ENCODE measurements at places on chromosomes 12 and 14.
A peak's percentile ranks its signal among the peaks of the same experiment; 100 is the strongest.

DNA sequence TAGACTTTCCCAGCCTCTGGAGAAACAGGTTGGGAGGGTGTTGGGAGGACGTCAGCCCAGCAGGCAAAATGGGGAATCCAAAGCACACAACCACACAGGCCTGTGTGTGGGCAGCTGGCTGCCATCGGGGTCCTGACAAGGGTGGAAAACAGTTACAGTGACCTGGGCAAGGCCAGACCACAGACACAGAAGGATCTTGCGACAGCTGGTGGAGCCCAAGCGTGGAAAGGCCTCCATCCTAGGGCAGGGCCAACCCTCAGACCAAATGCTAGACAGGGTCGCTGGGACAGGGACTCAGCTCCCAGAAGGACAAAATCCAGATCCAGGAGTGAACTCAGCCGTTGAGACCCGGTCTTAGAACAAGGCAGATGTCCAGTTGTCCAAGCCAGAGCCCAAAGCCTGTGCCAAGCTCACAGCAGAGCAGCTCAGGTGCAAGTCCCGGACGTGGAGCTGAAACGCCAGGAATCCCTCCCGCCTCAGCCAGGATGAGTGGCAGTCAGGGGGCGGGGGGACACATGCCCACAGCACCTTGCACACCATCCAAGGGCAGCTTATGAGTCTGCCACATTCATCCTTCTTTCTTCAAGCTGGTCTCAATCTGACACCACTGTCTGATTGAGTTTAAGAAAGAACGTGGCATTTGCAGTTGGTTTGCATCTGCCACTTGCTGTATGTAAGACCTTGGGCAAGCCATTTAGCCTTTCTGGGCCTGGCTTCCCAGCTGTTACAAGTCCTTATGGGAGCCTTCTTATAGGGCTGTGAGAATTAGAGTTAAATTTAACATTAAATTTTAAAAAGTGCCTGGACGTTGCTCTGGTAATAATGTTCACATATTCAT is 37.6 kb downstream of the DEGS2 start:
- DNase-seq = no peak

DNA sequence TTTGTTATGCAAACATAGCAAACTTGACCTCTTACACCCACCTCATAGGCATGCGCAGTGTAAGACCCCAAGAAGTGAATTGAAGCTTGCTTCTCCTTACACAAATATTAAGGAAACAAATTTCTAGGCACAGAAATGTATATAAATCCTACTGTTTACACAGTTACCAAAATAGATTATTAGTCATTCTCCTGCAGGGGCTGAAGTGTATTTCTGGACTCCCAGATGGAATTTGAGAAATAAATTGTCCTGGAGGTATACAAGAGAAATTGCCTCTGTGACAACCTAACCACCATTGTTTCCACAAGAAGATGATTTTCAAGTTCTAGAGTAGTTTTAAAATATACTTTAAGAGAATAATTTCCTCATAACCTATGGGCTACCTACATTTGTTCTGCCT is 656.0 kb upstream of the MDGA2 start:
- no peak for DNase-seq

GRCh38 chr12:116552773-116553373 is 6.3 kb upstream of the MAP1LC3B2 start:
- no peak for DNase-seq

DNA sequence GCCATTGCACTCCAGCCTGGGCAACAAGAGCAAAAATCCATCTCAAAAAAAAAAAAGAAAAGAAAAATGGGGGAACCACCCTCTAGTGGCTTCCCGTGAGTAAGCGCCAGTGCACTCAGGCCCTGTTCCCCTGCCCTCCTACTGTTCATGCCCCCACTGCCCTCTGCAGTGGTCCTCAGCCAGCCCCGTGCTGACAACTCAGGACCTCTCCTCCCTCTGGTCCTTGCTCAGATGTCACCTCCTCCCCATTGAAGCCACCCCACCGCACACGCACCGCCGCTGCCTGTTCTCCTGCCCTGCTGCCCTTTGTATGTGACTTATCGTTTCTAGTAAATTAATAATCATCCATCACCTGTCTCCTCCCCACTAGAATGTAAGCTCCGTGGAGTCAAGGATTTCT is 58.8 kb upstream of the DYNC1H1 start:
- DNase-seq = no peak

GRCh38 chr14:22007784-22008412 is 334.3 kb upstream of the OR4E1 start:
- peak; percentile 5 for DNase-seq

GRCh38 chr12:40194846-40195245 is 30.0 kb upstream of the LRRK2 start:
- DNase-seq = no peak

GRCh38 chr12:88868050-88868449 is 287.8 kb upstream of the KITLG start:
- DNase-seq = no peak

DNA sequence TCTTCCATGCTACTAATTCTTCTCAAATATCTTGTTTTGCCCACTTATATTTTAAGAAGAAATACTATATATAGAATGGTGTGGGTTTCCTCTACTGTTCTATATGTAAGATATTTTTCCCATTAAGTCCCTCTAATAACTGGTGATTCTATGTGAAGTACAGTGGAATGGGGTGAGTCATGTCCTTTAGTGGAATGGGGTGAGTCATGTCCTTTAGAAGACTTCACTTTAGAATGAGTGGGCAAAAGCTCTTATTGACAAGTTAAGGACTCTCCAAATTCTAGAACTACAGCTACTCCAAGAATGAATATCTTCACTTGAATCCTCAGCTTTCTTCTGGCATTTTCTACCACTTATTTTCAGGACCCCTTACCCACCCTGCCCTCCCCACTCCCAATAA is 349.9 kb downstream of the ETNK1 start:
- DNase-seq = no peak

- no peak for DNase-seq
These were observed 74.4 kb downstream of the DUSP16 start for GRCh38 chr12:12488296-12488695.

DNA sequence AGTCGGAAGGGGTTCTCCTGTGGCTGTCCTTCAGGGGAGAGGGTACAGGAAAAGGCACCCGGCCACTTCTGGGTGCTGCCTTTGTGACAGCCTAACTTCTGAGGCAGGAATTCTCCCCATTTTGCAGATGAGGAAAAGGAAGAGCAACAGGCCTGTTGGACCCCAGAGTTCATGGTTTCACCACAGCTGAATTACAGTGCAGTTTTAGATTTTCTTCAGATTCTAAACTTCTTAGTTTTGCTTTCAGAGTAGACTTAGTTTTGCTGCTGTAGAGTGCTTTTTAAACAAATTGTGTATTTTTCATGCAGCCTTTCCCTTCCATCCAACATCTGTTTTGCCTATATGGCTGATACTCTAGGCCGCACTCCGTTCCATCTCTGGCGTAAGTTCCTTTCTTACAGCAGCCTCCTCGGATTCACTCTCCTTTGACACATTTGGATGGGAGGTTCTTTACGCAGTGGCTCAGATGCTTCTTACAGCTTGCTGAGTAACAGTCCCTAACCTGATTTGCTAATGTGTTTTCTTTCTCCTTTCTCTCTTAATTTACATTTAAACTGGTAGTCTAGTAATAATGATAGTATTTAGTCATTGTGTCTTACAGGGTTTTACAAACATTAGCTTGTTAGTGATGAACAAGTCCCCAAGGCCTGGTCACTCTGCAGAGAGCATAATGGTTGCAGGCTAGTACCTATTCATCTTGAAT is 7.8 kb downstream of the TRAF3 start:
- DNase-seq = no peak

DNA sequence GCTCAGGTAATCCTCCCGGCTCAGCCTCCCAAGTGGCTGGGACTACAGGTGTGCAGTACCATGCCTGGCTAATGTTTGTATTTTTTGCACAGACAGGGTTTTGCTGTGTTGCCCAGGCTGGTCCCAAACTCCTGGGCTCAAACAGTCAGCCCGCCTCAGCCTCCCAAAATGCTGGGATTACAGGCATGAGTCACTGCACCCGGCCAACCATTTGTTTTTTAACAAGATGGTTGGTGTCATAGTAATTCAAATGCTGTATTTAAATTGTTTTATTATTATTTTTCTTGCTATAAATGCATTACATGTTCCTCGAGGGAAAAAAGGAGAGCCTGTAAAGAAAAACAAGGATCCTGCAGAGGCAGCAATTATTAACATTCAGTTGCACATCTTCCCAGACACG is 83.9 kb downstream of the EP400 start:
- no peak for DNase-seq

GRCh38 chr14:106268013-106268727 is 741.8 kb downstream of the TMEM121 start:
- peak; percentile 70 for DNase-seq

- no peak for DNase-seq
These were observed 320.6 kb downstream of the KCNC2 start for GRCh38 chr12:74889073-74889472.

DNA sequence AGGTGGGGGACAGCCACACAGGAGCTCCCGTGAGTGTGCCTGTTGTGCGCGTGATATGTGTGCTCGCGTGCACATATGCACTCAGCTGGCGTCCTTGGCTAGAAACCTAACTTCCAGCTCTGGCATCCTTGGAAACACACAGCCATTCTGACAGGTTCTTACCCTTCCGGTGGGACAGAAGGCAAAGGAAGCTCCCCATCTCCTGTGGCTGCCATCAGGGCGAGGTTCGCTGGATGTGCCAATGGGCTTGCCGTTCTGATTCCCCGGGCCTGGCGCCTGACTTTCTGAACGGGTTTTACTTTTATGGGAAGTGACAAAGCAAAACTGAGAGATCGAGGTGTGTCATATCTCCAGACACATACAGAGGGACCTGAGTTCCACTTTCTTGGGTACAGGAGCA is 124.7 kb downstream of the PAPOLA start:
- DNase-seq = no peak

GRCh38 chr14:57811998-57812546 is 53.8 kb downstream of the SLC35F4 start:
- DNase-seq = no peak

GRCh38 chr14:52060080-52060479 is 8.8 kb downstream of the NID2 start:
- DNase-seq = no peak

GRCh38 chr12:131041216-131041967 is 87.7 kb downstream of the ADGRD1 start:
- DNase-seq = no peak

- no peak for DNase-seq
These were observed 19.4 kb downstream of the HHIPL1 start for GRCh38 chr14:99664058-99664936.

DNA sequence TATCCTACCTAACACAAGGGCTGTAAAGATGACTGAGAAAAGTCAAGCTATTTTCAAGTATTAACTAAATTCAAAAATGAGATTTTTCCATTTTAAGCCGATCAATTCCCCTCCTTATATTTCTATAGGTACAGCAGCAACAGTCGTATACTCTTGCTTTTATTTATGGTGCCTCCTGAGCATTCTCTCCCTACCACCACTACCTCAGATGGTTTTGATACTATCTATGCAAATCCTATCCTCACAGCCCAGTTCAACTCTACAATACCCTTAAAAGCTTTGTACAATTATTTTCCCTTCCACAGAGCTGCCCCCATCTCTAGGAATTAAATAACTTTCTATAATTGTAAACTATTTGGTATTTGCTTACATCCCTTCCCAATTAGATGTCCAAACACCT is 52.1 kb downstream of the GALC start:
- DNase-seq = no peak

- no peak for DNase-seq
These were observed 39.0 kb upstream of the G2E3 start for GRCh38 chr14:30519961-30520360.

- DNase-seq = peak; percentile 77
These were observed 576 bp downstream of the SYNE3 start for GRCh38 chr14:95515596-95516552.

DNA sequence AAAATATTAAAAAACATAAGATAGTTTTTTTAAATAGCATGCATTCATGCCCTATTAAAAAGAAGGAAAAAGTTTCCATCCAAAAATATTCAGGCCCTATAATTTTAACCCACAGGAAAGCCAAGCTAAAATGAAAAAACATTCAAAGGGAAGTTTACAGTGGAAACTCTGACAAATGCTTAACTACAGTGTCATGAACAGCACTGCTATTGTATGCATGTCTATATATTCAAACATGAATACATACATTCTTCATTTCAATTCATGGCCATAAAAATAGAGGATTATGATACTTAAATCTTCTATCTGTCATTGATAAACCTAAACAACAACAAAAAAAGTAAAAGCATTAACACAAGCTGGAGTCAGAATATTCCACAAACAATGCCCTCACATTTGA is 67.4 kb downstream of the PPP2R5E start:
- no peak for DNase-seq

- DNase-seq = no peak
These were observed 243.8 kb upstream of the NPAS3 start for GRCh38 chr14:32694795-32695449.

GRCh38 chr12:113056631-113057488 is at the start of gene DTX1:
Gene DTX1 (plus strand): TSS chr12:113056730. CDS start chr12:113058193, 1,463 bp downstream.
- peak; percentile 35 for DNase-seq

GRCh38 chr12:27198036-27198435 is 46.0 kb upstream of the STK38L start:
- no peak for DNase-seq

DNA sequence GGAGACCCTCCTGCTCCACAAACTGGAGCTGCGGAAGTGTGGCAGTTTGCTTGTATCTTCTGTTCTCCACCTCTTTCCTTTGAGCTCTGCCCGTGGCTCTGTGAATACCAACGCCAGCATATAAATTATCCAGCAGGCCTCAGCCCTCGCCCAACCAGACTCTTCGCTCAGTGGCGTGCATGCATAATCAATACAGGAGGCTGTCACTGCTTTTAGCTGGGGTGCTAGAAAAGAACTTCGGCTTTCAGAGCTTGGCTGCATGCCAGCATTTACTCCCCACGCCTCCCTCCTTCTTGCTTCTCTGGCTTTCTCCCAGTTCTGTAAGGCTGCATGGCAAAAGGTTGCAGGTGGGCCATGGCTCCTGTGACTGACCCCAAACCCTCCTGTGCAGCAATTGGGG is 26.9 kb downstream of the NRXN3 start:
- no peak for DNase-seq

DNA sequence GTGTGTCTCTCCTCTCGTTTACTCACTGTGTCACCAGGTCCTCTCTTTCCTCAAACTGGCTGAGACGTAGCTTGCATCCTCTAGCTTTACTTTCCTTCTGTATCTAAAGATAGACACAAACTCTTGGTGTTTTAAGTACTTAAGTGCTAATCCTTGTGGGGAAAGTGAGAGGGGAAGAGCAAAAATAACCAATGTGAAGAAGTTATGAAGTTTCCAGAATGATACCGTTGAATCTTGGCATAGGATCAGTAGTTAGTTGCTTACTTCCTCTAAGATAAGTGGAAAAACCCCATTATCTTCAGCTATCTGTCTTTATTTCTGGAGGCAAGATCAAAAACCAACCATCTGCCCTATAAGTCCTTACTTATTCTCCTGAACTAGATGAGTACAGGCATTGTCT is 10.6 kb downstream of the FAR2 start:
- DNase-seq = no peak

DNA sequence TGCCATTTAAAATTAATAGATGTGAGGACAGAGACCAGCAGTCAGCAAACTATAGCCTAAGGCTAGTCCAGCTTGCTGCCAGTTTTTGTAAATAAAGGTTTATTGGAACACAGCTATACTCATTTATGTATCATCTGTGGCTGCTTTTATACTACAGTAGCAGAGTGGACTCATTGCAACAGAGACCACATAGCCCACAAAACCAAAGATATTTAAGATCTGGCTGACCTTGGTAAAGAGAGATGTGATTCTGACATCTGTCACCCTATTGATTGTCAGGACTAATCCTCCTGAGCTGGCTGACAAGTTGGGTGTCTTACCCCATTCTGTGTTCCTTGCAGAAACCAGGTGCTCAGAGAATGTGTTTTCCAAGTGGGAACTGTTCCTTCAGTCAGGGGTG is 99.9 kb downstream of the BEGAIN start:
- no peak for DNase-seq

GRCh38 chr12:102481705-102482425 is 1.5 kb upstream of the IGF1 start:
- DNase-seq = no peak
